ENCODE measurements at places on chromosomes 7 and 10.

DNA sequence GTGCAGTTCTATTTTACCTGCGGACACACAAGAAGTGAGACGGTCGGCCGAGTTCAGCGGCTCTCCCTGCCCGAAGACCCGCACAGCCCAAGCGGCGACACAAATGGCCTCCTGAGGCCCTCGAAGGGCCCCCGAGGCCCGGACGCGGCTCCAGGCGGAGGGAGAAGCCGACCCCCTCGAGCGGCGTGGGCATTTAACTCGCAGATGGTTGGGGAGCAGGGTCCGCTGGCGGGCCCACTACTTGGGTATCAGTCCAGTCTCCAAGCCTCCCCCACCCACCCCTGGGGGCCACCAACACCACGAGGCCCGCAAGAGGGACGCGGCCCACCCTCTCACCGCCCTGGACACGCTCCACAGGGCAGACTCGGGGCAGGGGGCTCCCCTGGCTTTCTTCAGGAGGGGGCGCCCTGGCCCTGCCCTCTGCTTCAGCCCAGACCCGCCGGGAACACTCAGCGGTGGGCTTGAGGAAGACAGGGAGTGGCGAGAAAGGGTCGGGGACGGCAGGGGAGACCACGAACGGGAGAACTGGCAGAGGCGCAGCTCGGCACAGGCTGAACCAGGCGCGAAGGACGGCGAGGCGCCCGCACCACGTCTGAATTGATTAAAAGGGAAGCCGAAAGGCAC, 1.7 kb downstream of the IGF2BP3 start:
- DNase-seq: peak; percentile 28

- no peak for DNase-seq
These were observed 94.9 kb downstream of the NKX6-2 start for GRCh38 chr10:132690821-132691610.

DNA sequence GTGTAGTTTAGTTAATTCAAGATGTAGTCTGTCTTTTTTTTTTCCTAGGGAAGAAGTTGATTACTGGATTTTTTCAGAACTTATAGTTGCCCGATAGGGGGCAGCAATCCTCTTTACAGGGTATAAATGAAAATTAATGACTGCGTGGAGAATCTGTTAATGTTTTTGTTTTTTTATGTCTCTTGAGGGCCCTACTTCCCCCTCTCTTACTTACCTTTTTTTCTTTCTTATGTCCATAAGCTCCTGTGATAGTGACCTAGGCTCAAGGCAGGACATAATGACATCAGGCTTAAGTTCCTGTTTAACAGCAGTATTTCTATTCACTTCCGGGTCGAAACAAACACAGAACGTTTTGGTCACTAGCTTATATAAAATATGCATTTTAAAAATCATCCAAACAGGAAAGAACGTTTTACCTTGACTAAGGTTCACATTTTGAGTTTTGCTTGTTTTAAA, 18.8 kb downstream of the CDC123 start:
- no peak for DNase-seq

DNA sequence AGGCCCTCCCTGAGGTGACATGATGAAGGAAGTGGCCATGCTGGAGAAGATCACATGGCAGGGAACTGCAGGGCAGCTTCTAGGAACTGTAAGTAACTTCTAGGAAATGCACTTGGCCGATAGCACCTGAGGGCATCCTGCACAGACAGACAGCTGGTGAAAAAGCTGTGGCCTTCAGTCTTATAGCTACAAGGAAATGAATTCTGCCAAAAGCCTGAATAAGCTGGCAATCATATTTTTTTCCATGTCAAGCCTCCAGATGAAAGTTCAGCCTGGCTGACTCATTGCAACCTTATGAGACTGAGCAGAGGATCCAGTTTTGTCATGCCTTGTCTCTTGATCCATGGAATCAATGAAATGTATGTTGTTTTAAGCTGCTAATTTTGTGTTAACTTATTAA, 91.1 kb upstream of the CACNA2D1 start:
- no peak for DNase-seq

DNA sequence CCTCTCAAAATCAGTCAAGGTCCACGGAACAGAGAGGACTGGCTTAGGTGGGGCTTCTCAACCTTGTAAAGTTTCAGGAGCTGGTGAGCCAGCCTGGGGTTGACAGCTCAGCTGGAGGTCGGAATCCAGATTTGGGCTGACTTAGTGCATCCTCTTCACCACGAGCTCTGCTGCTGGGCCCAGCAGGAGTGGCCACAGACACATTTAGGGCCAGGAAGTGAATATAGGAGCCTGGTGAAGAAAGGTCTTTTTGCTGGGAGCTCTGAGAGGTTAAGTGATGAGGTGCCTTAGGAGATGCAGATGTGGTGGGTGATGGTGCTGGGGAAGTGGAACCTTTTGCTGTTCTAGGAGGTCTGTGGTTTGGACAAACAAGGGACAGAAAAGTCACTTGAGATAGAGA, 39.3 kb upstream of the MMD2 start:
- DNase-seq: no peak

DNA sequence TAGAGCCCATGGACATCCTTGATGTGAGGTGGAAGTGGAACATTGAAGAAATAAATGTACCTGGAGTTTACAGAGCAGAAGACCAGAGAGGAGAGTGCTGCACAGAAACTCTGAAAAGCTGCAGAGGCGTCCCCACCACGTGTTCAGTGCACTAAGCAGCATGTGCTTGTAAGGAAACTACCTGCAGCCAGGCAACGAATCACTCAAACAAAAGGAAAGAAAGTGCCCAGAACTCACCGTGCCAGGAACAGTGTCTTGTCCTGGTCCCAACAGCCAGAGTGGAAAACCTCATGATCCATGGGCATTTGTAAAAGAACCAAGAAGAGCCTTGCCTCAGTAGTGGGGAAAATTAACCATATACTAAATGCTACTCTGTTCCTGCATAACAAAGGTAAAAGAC, 32.3 kb downstream of the SUV39H2 start:
- no peak for DNase-seq

DNA sequence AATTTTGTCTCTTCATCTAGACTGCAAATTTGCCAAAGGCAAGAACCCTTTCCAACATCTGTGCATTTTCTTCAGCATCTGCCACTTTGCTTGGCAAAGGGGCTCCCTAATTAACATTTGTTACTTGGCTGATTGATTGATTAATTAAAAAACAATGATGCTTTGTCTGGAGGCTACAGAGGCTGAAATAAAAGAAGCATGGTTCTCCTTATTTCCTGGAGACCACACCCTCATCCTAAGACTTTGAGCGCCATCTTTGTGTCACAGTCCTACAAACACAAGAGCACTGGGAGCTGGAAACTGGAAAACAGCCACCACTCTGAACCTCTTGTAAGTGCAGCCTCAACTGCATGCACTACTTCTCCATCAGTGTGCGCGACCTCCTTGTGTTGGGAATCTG, 189.2 kb downstream of the C7orf25 start:
- DNase-seq: no peak

DNA sequence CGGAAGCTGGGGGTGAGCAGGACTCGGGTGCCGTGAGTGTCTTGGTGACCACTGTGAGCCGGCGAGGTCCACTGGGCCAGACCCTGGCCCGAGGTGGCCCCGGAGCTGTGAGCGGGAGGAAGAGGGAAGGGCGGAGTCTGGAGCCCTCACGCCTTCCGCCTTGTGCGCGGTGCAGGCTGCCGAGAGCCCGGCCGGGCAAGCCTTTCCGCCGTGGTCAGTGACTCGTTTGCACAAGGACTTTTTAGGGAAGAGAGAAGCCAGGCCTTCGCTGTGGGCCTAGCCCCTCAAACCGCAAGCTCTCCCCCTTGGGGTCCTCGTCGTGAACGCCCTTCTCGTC, 40.9 kb upstream of the ZNF32 start:
- no peak for DNase-seq

DNA sequence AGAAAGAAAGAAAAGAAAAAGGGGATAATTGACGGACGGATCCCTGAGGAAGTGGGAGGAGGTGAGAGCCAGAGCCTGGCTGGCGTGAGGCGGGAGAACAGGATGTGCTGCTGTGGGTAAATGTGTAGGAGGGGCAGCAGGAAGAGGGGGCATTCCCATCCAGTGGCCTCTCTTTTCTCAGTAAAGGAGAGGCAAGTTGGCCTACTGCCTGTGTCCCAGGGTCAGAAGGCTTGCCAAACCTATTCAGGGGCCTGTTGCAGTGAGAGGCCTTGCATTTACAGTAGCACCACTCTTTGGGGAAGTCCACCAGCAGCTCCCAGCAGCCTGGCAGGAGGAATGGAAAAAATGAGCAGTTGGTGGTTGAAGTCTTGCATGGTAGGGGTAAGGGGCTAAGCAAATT, 26.6 kb upstream of the ASCC1 start:
- DNase-seq: no peak

GRCh38 chr10:30997536-30998235, 34.0 kb downstream of the ZNF438 start:
- no peak for DNase-seq

DNA sequence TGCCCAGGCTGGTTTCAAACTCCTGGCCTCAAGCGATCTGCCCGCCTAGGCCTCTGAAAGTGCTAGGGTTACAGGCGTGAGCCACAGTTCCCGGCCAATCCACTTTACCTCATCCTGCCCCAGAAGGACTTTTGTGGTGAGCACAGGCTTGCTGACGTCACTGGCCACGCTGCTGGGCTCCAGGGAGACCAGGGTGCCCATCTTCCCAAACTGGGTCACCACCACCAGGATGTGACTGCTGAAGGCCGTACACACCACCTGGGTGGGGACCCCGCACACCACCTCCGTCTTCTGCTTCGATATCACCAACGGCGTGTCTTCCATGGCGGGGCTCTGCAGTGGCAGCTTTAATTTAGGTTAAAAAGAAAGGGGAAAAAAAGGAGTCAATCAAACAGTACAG, 816 bp downstream of the PSMG3 start:
- no peak for DNase-seq

DNA sequence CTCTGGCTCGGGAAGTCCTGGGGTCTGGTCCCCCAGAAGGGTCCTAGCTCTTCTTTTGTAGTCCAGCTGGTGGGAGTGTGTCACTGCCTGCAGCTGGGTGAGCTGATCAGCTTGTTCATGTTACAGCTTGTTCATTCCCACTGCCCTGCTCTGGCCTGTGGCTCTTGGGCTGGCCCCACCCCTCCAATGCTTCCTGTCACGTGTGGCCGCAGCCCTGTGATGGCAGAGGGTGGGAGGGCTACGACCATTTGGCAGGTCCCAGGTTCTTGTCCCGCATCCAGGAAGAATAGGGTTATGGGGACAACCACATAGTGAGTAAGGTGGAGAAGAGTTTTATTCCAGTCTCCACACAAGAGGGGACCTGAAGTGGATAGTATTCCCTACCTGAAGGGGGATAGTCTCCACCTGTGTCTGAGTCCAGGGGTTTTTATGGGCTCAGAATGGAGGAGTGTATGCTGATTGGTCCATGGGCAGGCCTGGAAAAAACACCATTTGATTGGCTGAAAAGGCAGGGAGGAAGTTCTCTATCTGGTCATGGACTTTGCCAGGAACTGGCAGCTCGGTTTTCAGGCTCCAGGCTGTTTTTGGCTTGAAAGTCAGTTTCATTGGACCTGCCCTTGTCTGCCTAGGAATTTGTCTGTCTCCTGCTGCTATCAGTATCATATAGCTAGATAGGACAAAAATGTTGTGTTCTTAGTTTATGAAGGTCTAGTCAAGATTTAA, 13.1 kb downstream of the SDHAF3 start:
- no peak for DNase-seq

GRCh38 chr7:74093671-74094223, 10.1 kb downstream of the LIMK1 start:
- no peak for DNase-seq

DNA sequence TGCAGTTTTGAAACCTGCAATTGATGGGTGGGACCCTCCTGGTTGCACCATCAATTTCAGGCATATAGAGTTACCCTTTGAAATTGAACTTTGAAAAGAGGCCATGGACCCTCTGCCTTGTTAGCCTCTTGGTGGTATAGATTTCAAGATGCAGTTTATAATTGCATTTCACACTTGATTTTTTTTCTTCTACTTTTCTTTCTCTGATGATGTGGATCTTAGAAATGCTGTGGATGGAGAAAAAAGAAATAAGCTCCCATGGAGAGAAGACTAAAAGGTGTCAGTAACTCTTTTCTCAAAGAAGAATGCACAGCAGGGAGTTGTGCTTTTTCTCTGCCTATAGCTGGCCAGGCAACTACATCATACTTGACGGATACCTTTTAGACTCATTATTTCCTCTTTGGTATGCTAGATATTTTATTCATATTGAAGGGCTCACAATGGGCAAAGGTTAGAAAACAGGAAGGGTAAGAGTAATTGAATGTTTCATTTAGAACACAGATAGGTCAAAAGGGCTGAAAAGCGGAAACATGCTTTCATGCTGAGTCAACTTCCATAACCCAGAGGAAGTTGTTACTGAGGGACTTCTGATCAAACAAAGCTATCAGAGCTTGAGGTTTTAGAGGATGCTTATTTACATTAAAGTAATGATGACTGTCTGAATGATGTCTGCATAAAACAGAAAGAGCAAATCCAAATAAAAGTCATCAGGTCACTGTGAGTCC, 773.2 kb upstream of the LRRN3 start:
- no peak for DNase-seq

DNA sequence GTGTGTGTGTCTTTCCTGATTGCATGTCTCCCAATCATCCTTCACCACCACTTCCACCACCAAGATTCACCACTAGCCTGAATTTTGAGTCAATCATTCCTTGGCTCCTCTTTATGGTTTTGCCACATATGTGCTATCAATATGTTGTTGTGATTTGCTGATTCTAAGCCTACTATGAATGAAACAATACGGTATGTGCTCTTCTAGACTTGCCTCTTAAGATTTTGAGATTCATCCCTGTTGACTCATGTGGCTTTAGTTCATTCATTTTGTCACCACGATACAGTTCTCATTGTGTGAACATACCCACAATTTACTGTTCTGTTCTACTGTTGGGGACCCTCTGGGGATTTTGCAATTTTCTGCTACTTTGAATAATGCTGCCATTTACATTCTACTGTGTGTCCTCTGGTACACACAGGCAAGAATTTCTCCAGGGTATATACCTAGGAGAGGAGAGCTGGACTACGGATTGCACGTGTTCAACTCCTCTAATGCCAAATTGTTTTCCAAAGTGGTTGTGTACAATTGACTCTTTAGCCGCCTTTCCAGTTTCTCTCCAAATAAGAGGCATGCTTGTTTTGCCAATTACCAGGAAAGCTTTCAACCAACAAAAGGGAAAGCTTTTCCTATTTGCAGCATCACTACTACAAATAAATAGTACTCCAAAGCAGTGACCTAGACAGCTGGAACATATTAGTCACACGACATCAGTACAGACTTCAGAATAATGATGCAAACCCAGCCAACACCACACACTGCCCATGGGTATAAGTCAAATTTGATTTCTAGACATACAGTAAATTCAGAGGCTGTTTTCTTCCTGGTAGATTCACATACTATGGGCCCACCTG, 30.0 kb downstream of the SGMS1 start:
- DNase-seq: no peak

DNA sequence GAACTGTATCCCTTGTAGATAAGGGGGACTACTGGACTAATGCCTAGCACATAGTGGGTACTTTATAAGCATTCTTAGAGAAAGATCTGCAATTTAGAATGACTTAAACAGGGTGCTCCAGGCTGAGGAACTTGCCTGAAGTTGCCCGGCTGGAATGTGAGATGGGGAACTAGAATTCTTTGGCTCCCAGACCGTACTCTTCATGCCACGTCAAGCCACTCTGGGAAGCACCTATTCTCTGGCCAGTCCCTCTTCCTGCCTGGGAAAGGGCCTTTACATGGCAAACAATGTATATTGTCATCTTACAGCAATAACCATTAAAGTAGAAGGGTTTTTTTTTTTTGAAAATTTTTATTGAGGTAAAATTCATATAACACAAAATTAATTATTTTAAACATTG, 34.5 kb downstream of the ATXN7L1 start:
- no peak for DNase-seq

- DNase-seq: no peak
These were observed 96.4 kb downstream of the MAGI2 start for GRCh38 chr7:79357101-79357500.
